ENCODE measurements at places on chromosomes 3 and 15.

DNA sequence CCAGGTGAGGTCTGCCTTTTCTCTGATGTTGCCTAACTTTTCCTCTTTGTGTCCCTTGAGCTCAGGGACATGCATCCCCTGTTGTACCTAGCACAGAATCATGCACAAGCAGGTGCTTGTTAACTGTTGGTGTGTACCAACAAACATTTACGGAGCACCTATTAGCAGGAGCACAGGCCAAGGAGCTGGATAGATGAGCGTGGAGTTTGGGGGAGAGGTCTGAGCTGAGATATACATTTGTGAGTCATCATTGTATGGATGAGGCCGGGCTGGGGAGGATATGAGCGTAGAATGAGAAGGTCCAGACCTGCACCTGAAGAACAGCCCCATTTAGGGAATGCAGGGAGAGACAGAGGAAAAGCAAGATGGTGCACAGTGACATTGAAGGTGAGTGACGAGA, 53.4 kb downstream of the SMAD3 start:
- no peak for DNase-seq

- DNase-seq = no peak
Observed at GRCh38 chr15:58293622-58294550, 137.9 kb upstream of the LIPC start.

- DNase-seq = no peak
Observed at GRCh38 chr15:78177447-78177873, 28.3 kb downstream of the IDH3A start.

DNA sequence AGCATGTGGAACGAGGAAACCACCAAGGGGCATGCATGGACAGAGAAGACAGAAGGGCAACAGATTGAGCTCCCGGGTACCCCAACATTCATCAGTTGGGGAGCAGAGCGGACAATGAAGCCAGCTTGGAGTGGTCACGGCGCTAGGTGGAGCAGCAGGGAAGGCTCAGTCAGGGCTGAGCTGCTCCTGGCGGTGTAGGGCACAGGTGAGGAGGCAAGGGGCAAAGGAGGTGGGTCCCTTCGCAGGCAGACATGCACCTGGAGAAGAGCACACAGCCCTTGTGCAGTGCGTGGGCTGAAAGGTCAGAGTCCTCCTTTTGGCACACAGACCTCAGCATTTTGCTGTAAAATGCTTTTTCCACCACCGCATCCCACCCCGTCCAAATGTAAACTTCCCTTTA, 90.0 kb upstream of the SLC6A6 start:
- no peak for DNase-seq

DNA sequence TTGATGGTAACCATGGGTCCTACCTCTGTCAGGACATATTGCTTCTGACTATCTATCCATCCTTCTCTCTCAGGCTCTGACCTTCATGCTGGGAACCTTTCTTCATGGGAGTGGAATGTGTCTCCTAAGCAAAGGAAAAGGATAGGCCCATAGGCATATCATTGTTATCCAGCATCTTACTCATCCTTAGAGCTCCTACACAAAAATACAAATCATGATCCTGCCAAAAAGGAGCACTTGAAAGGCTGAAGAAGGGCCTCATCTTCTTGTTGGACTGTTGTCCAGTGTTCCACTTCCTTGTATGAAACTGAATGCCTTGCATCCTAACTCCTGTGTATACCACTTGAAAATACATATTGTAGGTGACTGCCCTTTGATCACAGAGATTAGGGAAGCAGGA, 96.1 kb upstream of the SOX2 start:
- DNase-seq = no peak

DNA sequence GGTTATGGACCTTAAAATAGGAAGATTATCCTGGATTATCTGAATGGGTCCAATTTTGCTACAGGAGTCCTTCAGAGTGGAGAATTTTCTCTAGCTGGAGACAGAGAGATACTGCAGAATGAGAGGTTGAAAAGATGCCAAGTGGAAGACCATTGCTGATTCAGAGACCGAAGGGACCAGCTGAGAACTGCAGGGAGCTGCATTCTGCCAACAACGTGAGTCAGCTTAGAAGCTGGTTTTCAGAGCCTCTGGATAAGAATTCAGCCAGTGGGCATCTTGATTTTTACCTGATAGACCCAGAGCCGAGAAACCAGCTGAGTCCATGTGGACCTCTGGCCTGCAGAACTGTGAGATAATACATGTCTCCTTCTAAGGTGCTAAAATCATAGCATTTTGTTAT, 234.0 kb downstream of the NR2F2 start:
- DNase-seq = no peak

GRCh38 chr3:148102156-148102555, 595.5 kb upstream of the AGTR1 start:
- no peak for DNase-seq

DNA sequence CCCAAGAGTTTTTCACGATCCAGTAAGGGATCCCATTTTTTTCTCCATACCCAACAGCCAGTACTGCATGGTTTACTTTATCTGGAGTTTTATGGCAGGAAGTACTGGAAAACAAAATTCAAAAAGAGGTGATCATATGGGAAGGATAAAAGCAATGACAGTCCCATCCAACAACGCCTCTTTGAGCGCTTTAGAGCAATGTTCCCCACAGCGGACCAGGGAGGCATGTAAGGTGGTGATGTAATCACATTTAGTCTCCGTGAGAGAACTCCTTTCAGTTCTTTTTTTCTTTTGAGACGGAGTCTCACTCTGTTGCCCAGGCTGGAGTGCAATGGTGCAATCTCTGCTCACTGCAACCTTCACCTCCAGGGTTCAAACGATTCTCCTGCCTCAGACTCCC, 21.8 kb downstream of the CTSH start:
- DNase-seq = no peak

DNA sequence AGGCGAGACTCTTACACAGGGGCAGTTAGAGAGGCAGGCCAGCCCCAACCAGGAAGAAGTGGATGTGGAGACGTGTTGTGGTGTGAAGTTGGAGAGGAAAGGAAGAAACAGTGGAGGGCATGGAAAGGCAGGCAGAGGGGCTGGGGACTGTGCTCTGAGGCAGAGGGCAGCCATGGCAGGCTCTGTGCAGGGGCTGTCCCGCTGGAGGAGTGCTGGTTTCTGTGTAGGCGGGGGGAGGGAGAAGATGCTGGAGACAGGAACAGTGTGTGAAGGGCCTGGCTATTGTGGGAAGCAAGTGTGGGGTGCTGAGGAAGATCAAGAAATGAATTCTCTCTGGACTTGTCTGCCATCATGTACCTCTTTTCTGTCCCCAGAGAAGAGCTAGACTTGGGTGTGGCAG, 21.0 kb downstream of the SNAPC5 start:
- DNase-seq = no peak

GRCh38 chr3:14652-15051, 181.9 kb upstream of the CHL1 start:
- DNase-seq = no peak

- peak; percentile 4 for DNase-seq
Observed at GRCh38 chr3:122921791-122922651, 105.5 kb downstream of the SEMA5B start.

GRCh38 chr3:111314898-111315297, 227.1 kb upstream of the CD96 start:
- no peak for DNase-seq

DNA sequence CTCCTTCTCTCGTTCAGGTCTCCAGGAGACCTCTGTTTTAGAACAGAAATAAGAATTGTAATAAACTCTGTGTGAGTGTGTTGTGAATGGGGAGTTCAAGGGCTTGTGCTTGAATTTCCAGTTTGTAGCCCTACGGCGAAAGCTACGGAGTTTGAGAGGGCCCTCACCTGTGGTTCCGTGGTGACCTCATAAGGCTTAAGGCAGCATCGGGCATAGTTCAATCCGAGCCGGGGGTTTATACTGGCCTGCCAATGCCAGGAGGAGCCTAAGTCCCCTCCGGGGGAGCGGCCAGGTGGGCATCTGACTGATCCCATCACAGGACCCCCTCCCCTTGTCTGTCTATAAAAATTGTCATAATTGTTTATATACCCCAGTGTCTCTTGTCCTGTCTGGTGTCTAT, 43.7 kb downstream of the ZBTB11 start:
- no peak for DNase-seq

- no peak for DNase-seq
Observed at GRCh38 chr3:123464211-123464610, 15.3 kb upstream of the ADCY5 start.

DNA sequence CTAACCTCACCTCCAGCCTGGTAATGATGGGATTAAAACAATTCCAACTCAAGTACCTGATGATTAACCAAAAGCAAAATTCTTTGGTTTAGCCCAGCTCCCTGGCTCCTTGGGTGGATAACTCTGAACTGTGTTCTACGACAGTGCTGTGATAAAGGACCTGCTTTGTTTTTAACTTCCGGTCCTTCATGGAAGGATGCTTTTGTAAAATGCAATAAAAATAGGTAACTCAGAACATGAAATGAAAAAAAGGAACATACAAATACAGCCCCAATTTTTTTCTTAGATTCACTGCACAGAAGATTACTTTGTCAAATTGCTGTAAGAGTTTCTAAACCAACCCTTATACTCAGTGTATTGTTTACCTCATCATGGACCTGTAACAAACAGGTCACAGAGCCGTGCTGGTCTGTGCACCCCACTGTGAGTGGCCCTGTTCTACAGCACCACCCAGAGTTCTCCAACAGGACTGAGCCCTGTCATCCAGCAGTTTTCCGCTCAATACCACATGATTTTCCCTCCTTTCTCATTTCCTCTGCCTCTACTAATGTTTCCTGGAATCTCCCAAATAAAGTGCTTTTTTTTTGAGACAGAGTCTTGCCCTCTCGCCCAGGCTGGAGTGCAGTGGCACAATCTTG, 4.9 kb upstream of the PCYT1A start:
- no peak for DNase-seq

DNA sequence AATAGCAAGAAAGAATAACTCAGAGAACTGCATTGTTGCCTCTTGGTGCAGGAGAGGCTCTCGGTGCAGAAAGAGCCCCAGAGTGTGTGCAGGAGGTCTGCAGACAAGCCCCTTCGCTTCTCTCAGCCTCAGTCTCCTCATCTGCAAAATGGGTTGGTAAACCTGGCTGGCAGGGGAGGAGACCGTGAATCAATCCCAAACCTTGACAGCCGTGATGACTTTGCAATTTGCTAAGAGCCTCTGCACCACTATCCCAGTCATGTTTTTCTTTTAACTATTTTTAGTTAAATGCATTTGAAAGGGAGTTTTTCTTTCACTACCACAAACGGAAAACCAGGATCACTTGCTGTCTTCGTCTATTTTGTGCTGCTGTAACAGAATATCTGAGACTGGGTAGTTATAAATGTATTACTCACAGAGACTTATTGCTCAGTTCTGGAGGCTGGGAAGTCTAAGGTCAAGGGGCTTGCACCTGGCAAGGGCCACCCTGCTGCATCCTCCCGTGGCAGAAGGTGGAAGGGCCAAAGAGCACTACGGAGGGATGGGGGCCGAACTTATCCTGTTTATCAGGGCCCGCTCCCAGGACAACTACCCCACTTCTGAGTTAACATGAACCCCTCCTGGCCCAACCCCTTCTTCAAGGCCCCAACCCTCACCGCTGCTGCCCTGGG, 14.2 kb upstream of the IQSEC1 start:
- DNase-seq = no peak

- no peak for DNase-seq
Observed at GRCh38 chr3:124699686-124700396, 30.4 kb upstream of the UMPS start.

DNA sequence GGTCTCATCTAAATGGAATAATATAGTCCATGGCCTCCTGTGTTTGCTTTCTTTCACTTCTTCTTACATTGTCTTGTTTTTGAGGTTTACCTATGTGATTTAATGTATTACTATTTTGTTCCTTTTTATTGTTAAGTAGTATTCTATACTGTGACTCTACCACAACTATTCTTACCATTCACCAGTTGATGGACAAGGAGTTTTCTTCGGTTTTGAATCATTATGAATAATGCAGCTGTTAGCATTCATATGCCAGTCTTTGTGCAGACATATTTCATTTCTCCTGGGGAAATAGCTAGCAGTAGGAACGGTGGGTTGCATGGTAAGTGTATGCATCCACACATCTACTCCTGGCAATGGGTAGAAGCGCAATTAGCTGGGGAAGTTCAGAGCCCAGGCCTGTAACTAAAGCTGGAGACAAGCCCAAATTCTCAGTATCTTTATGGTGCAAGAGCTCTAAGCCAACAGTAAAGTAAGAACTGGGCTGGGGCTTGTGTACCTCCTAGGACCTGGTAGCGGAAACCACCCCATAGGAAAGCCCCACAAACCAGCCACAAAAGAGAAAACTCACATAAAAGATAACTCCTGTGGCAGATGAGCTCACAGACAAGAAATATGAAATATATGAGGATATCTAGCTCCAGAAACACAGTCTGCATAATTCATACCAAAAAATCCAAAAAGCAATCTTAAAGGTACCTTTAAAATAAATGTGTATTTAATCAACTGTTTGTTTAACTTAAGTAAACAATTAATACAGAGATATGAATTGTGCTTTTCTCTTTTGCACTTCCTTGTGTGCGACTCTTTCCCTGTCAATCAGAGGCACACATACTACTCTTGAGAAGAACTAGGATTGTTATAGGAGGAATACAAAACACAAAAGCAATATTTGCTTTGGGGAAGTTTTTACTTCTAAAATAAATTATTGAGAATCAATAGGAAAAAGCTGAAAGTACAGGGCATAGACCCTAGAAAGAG, 2.7 kb upstream of the CSTA start:
- DNase-seq = no peak

DNA sequence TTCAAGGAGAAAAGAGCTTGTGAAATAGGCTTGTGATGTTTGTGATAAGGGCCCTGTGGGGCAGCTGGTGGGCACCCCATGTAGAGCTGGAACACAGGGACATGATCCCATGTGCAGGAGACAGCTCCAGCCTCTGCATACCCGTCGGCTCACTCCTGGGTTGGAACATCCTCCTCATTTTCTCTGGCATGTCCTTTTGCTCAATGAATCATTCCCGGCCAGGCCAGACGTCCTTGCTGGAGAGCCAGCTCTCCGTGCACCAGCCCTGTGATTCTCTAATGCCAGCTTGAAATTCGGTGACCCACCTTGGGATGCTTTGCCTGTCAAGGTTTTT, 77.3 kb downstream of the SMAD3 start:
- DNase-seq = no peak

DNA sequence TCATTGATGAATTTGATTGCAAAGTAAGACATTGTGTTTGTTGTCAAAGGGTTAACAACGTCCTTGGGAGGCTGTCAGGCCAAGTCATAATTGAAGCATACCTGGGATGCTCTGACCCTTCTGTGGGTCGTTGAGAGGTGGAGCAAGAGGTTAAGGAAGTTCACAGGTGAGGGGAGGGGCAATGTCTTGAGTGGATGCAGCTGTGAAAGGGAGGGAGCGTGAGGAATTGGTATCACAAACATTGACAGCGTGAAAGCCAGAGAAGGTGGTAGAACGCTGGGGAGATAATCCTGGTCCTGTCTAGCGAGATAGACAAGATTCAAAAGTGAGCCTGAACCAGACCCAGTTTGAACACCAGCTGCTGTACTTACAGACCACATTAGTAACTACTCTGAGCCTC, 79.4 kb downstream of the HES1 start:
- DNase-seq = no peak

GRCh38 chr15:23566071-23566554, 639 bp downstream of the MKRN3 start:
- peak; percentile 18 for DNase-seq

GRCh38 chr3:10974746-10975375, 17.7 kb upstream of the SLC6A1 start:
- no peak for DNase-seq

GRCh38 chr15:52102463-52102862, 10.1 kb downstream of the BCL2L10 start:
- DNase-seq = no peak

- no peak for DNase-seq
Observed at GRCh38 chr3:174268061-174268460, 591.1 kb upstream of the NAALADL2 start.

- no peak for DNase-seq
Observed at GRCh38 chr3:31219131-31219843, 313.4 kb upstream of the STT3B start.
